Colonic mucosa (tissue), 4 donors: ENCODE measurements at places on chromosomes 2 and 18. TPM values are rescaled to one million over a fixed set of nuclear protein-coding genes. Genes with fewer than 3 reads are reported as not detected.
A peak's percentile ranks its signal among the peaks of the same experiment; 100 is the strongest.

TGFA gene
- total RNA-seq, result 25.8 TPM

UCN gene
- total RNA-seq, result 0.74 TPM

DNA sequence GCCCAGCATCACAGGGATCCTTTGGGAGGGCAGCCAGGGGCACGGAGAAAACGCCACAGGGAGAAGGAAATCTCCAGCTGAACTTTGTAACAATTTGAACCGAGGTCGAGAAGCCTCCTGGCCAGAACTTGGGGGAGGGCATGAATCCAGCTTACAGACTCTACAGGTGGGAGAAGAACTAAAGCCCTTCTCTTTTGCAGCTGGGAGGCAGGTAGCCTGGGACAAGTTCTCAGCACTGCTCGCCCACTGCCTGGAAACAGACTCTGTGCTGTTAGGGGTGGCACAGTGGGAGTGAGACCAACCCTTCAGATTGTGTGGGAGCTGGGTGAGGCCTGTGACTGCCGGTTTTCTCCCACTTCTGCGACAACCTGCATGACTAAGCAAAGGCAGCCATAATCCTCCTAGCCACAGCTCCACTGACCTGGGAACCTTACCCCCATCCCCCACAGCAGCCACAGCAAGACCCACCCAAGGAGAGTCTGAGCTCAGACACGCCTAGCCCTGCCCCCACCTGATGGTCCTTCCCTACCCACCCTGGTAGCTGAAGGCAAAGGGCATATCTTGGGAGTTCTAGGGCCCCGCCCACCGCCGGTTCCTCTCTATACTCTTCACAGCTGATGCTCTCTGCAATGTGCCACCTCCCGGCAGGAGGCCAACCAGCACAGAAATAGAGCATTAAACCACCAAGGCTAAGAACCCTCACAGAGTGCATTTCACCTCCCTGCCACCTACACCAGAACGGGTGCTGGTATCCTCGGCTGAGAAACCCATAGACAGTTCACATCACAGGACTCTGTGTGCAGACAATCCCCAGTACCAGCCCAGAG is 136.0 kb upstream of the SIX2 start:
- DNase-seq, result no peak

PDE11A gene
- total RNA-seq, result 2.6 TPM

DNA sequence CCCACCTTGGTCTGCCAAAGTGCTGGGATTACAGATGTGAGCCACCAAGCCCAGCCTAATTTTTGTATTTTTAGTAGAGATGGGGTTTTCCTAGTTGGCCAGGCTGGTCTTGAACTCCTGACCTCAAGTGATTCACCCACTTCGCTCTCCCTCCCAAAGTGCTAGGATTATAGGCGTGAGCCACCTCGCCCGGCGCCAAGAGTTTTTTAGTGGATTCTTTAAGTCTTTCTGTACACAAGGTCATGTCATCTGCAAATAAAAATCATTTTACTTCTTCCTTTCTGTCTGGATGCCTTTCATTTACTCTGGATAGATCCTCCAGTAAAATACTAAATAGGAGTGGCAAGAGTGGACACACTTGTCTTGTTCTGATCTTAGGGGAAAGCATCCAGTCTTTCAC is 61.7 kb downstream of the KCMF1 start:
- no peak for DNase-seq

MC2R gene
- total RNA-seq, result not detected

DNA sequence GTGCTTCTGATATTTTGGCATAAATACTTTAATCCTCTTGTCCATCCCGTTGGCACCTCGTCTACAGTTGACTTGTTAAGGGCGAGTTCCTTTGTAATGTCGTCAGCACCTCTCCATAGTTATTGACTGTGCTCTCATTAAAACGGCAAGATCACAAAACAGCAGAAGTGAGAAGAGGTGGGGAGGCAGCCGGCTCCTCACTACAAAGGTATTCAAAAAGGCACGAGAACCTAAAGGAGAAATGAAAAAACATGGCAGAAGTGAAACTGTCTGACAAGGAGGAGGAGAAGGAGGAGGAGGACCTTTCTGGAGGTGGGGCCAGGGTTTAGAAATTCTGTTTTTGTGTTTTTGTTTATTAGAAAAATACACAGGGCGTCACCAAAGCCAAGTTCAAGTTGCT is 235.6 kb downstream of the BCL11A start:
- DNase-seq, result no peak

TNFAIP6 gene
- 0.57 TPM for total RNA-seq

DNA sequence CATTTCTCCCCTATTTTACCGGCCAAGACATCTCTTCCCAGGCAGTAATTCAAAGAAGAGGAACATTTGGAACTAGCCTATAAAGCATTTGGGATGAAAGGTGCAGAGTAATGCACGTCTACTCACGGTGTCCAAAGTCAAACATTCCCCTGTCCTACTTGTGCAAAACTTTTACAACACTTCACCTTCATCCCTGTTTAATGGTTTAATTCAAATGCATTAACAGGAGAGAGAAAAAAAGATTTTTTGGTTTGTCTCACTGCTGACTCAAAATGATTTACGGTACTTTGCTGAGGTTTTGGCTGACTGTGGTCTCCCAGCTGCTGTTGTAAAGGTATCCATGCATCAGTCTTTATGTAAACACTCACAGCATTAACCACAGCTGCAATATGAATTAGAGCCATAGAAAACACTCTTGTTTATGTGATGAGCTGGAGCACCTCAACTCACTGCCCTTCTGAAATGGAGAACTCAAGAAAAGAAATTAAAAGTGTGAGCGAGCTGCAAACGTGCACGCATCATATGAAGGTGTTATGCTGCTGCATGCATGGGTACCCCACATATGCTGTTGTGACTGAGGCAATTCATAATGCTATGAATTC is 220.5 kb downstream of the PIEZO2 start:
- DNase-seq, result no peak

DNA sequence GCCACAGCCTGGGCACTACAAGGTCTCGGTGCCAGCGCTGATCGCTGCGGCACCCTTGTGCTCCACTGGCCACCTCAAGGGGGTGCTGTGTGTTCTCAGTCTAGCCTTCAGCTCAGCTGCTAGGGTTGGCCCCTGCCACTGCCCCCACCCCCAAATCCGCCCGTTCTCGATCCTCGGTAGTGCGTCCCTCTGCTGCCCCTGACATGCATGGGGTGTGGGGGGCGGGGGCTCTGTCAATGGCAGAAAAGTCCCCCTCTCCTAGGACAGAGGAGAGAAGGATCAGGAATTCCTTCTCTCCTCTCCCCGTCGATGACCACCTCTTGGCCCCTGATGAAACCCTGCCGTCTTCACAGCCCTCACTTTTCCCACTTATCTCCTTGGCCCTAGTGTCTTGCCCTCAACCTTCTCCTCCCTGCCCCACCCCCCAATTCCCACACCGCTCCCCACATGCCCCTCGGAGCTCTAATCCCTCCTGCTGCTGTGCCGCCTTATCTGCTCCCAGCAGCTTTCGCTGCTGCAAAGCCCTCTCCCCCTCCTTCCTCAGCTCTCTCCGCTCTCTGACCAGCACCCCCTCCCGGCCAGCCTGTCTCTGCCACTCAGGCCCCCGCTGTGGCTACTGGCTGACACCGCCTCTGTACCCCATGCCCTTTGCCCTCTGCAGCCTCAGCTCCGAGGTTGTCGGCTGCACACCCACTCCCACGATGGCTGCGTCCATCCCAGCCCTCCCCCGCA is 4.3 kb upstream of the ASIC4 start:
- peak; percentile 67 for DNase-seq

HAAO gene
- 17.8 TPM for total RNA-seq
